ENCODE measurements at places on chromosomes 2 and 18. TPM values are rescaled to one million over a fixed set of nuclear protein-coding genes. Genes with fewer than 3 reads are reported as not detected.

MGAT4A gene
- 7.6 TPM for total RNA-seq

GPD2 gene
- total RNA-seq: 13.4 TPM

RNF149 gene
- total RNA-seq: 90.6 TPM

CD8B2 gene
- total RNA-seq: not detected

CYS1 gene
- total RNA-seq: 3.9 TPM

FZD7 gene
- 20.9 TPM for total RNA-seq

FBXO48 gene
- total RNA-seq: 0.45 TPM

UPP2 gene
- not detected for total RNA-seq

B3GNT7 gene
- total RNA-seq: 138 TPM

GPR35 gene
- total RNA-seq: 13.0 TPM

TCF23 gene
- not detected for total RNA-seq

AOX1 gene
- total RNA-seq: 303 TPM

RBM44 gene
- total RNA-seq: under 0.01 TPM

DSEL gene
- total RNA-seq: 5.8 TPM

MAB21L4 gene
- total RNA-seq: 4.9 TPM

FSIP2 gene
- 3.1 TPM for total RNA-seq

TFCP2L1 gene
- total RNA-seq: 154 TPM

RSAD2 gene
- total RNA-seq: 1.6 TPM

MBD2 gene
- total RNA-seq: 23.3 TPM

ZBTB7C gene
- 15.2 TPM for total RNA-seq

HK2 gene
- 45.2 TPM for total RNA-seq

PAIP2B gene
- total RNA-seq: 4.9 TPM

DAW1 gene
- not detected for total RNA-seq

LRATD1 gene
- 4.4 TPM for total RNA-seq

POMC gene
- 0.89 TPM for total RNA-seq

IGFBP5 gene
- 166 TPM for total RNA-seq

FAHD2A gene
- total RNA-seq: 23.2 TPM

COL5A2 gene
- 58.2 TPM for total RNA-seq

MC2R gene
- total RNA-seq: not detected

ZCCHC2 gene
- total RNA-seq: 16.5 TPM

CCDC68 gene
- 32.2 TPM for total RNA-seq

SLC4A5 gene
- total RNA-seq: 4.0 TPM

HOXD11 gene
- not detected for total RNA-seq

COLEC11 gene
- 4.5 TPM for total RNA-seq

RBBP8 gene
- 54.0 TPM for total RNA-seq

KIF1A gene
- 12.5 TPM for total RNA-seq

IL1F10 gene
- not detected for total RNA-seq

ATP6V1B1 gene
- total RNA-seq: not detected

SNRNP27 gene
- total RNA-seq: 70.6 TPM

SULT1C2 gene
- 96.0 TPM for total RNA-seq

ST8SIA5 gene
- total RNA-seq: not detected

PROKR1 gene
- total RNA-seq: not detected

STARD6 gene
- not detected for total RNA-seq

IL37 gene
- total RNA-seq: not detected

GALR1 gene
- not detected for total RNA-seq

GRP gene
- not detected for total RNA-seq

DNAH6 gene
- 4.5 TPM for total RNA-seq

LINC00305 gene
- not detected for total RNA-seq

TANK gene
- 57.2 TPM for total RNA-seq

Data from stomach (tissue), 19 donors.